Hepatocyte (in vitro differentiated cells): ENCODE measurements at places on chromosomes 5 and 9. TPM values are rescaled to one million over a fixed set of nuclear protein-coding genes. Genes with fewer than 3 reads are reported as not detected.

Gene ZDHHC11
- 7.3 and 8.5 TPM in 2 replicates for polyA plus RNA-seq

Gene SMIM33
- not detected in 2 replicates for polyA plus RNA-seq

Gene INSL4
- 0.38 and 0.68 TPM in 2 replicates for polyA plus RNA-seq

Gene MLLT3
- polyA plus RNA-seq = 13.6 and 13.7 TPM in 2 replicates

GRCh38 chr5:1105350-1106265, 6.3 kb downstream of the SLC12A7 start:
- DNase-seq = peak; percentile 87

- no peak for DNase-seq
Observed at GRCh38 chr5:62575489-62575888, 3.1 kb upstream of the LRRC70 start.

GRCh38 chr5:170737591-170737990, 45.9 kb upstream of the GABRP start:
- DNase-seq = no peak

DNA sequence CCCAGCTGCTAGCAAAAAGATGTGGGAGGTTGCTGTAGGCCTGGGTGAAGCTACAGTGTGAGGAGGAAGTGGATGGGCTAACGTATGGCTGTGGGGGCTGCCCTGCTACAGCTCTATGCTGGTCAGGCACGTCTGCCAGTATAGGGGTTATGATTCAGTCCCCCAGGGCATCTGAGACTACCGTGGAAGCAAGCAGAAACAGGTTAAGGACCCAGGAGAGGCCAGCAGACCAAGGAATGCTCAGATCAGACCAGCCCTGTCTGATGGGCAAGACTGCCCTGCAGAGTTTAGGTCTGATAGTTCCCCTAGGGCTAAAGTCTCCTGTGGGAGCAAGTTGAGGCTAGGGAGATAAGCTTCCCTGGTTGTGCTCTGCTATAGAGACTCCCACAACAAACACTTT, 416.1 kb upstream of the CTNND2 start:
- no peak for DNase-seq
